ENCODE measurements at places on chromosomes 11 and 22.

- no peak for DNase-seq
Observed at GRCh38 chr22:24337894-24338645, 67.4 kb downstream of the SPECC1L start.

GRCh38 chr11:64128255-64129006, 37.5 kb downstream of the MACROD1 start:
- no peak for DNase-seq

GRCh38 chr22:44291265-44291664, 21.5 kb downstream of the SHISAL1 start:
- DNase-seq: no peak

- DNase-seq: no peak
Observed at GRCh38 chr22:43320943-43321900, 21.9 kb downstream of the SCUBE1 start.

DNA sequence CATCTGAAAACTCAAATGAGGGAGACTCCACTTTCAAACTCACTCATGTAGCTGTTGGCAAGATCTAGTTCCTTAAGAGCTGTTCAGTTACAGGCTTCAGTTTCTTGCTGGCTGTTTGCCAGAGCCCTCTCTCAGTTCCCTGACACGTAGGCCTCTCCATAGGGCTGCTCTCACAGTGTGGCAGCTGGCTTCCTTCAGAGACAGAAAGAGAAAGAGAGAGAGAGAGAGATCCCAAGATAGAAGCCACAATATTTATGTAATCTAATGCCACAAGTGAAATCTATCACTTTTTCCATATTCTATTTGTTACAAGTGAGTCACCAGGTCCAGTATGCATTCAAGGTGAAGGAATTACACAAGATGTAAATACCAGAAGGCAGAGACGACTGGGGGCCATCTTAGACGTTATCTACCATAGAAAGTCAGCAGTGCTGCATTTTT, 168.8 kb downstream of the RCN1 start:
- no peak for DNase-seq

DNA sequence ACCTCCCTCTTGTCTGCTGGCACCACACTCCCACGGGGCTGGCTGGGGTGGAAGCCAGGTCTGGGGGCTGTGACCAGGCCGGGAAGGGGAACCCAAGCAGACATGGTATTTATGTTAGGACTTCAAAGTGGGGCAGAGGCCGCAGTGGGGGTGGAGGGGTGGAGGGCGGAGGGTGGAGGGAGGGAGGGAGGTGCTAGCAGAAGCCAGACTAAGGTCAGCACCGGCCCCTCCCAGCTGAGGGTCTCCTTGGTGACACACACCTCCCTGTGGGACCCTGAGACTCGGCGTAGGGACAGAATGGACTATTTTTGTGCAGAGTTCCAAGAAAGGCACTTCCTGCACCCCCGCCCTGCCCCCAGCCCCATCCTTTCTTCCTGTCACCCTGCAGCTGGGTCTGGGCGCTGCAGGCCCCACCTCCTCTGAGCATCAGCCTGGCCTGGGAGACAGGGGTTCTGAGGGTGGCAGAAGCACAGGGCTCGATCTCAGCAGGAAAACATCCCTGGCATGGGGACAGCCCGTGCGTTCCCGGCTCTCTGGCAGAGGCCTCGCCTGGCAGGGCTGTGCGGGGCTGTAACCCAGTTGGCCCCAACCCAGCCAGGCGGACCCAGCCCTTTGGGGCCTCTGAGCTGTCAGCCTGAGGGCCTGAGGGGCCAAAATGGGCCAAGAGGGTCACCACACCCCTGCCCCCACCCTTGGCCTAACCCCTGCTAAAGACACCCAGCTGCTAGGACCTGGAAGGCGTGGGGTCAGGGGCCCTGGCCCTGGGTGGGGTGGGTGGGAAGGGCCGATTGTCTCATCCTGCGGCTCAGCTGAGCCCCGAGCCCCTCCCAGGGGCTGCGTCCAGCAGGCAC, 9.6 kb upstream of the CD248 start:
- DNase-seq: peak; percentile 40

DNA sequence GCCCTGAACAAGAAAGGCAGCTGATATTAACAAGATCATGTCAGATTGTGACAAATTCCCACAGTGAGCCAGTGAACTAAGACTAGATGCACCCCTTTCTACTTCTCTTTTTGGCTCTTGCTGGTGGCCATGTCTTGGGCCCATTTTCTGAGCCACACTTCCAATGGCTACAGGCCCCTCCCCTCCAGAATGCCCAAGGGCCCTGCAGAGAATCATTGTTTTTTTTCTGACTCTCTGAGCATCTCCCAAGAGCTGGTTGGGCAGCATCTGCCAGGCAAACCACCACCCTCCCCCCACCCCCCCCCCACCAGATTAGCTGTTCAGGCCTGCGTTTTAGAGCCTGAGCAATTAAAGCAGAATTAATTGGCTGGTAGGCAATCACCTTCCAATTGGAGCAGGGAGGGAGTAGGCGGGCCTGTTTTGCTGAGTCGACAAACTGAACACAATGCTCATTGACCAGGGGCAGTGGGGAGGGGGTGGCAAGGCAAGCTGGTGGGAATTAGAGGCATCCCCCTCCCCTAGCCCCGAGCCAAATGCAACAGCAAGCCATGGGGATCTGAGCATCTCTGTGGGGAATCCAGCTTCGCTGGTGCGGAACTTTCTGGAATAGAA, 541.4 kb downstream of the MN1 start:
- DNase-seq: no peak

GRCh38 chr11:70243912-70244652, 26.4 kb upstream of the PPFIA1 start:
- DNase-seq: no peak

DNA sequence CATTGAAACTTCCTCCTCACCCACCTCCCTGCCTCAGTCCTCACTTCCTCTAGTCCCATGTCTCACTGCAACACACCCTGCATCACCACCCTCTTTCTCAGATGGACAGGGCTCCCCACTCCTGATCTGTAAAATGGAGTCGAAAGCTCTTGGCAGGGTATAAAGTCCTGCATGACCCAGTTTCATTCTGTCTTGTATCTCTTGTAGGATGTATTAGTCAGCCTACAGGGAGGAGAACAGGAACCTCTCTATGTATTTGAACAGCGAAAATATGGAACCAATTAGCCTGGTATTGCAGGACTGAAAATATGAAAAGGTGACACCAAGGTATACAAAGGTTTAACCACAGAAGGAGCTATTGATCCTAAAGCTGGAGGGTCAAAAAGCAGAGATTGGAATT, 156.9 kb upstream of the SNX19 start:
- no peak for DNase-seq

DNA sequence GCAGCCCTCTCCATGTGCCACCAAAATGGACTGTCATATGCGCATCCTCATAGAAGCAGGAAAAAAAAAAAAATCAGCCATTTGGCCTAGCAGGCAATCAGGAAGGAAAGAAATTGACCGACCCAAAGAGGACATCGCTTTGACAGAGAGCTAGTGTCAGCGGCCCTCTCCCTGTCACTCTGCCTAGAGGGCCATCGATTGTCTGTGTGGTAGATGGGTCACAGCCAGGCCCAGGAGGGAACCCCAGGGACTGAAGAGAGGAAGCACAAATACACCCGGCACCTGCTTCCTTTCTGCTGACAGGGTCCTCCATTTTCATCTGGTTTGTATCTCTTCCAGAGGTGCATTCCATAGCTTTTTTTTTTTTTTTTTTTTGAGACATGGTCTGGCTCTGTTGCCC, 21.8 kb downstream of the VPS37C start:
- DNase-seq: no peak

GRCh38 chr11:22177186-22177585, 15.7 kb upstream of the ANO5 start:
- no peak for DNase-seq

- DNase-seq: peak; percentile 61
Observed at GRCh38 chr22:23035557-23036277, 34.6 kb upstream of the GNAZ start.

DNA sequence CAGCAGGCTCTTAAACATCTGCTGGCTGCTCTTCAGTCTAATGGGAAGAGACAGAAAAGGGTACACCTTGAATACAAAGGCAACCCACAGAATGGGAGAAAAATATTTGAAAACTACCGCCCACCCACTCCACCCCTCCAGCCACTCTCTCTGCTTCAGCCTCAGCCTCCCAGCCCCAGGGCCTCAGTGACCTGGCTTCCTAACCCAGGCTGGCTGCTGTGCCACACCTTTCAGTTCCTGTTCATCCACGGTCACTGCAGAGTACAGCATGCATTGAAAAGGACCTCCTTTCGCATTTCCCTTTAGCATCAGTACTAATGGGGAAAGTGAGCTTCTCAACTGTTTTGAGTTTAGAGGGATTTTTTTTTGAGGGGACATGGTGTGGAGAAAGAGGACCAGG, 28.8 kb upstream of the SERPIND1 start:
- no peak for DNase-seq

GRCh38 chr11:112784323-112785073, 176.7 kb upstream of the NCAM1 start:
- no peak for DNase-seq

DNA sequence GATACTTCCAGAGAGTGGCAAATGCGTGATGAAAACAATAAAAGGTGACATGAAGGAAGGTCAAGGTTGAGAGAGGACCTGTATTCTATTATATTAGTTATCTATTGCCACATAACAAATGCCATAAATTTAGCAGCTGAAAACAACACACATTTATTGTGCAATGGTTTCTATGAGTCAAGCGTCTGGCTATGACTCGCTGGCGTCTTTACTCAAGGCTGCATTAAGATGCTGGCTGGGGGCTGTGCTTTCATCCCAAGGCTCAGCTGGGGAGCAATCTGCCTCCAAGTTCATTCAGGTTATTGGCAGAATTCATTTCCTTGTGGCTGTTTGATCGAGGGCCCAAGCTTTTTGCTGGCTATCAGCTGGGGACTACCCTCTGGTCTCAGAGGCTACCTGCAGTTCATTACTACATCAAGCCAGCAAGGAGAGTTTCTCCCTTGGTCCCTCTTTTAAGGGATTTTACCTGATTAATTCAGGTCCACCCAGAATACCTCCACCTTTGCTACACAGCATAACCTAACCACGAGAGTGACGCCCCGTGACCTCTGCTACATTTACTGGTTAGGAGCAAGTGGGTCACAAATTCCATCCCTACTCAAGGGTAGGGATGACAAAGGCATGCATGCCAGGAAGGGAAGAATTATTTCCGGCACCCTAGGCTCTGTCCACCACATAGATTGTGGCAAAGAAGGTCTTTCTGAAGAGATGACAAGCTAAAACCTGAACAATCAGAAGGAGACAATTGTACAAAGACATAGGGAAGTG, 549.1 kb downstream of the MN1 start:
- DNase-seq: no peak

Measured in activated CD4-positive, alpha-beta memory T cell treated with anti-CD3 and anti-CD28 coated beads for 36 hours (primary cell).